ENCODE measurements at places on chromosomes 16 and 17.
A peak's percentile ranks its signal among the peaks of the same experiment; 100 is the strongest.

DNA sequence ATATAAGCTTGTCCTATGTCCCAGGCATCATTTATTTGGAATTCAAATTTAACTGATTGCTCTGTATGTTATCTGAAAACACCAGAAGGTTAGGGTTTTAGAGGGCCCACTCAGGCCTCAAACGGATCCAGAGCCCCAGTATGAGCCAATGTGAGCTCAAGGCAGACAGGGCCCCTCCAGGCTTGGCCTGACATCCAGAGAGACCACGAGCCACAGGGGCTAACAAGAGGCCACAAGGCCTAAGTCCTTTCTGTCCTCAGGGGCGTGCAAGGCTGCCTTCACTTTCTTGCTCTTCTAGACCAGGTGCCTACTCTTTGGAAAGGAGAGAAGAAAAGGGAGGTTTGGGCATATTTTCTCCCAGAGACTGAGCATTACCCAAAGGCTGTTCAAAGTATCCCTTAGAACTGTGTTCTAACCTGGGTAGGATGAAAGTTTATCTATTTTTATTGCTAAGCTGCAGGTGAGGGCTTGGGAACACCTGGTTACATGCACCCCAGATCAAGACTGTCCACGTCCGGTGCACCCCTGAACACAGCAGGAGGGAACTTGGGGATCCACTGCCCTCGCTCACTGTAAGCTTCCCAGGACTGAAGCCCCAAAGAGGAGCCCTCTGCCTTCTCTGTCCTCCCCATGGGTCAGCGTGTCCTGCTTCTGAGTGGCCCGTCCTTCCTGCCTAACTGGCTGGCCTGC lies 1.5 kb upstream of the ENGASE start:
- no peak for DNase-seq

GRCh38 chr17:66509926-66510325 lies 207.5 kb downstream of the PRKCA start:
- no peak for DNase-seq

DNA sequence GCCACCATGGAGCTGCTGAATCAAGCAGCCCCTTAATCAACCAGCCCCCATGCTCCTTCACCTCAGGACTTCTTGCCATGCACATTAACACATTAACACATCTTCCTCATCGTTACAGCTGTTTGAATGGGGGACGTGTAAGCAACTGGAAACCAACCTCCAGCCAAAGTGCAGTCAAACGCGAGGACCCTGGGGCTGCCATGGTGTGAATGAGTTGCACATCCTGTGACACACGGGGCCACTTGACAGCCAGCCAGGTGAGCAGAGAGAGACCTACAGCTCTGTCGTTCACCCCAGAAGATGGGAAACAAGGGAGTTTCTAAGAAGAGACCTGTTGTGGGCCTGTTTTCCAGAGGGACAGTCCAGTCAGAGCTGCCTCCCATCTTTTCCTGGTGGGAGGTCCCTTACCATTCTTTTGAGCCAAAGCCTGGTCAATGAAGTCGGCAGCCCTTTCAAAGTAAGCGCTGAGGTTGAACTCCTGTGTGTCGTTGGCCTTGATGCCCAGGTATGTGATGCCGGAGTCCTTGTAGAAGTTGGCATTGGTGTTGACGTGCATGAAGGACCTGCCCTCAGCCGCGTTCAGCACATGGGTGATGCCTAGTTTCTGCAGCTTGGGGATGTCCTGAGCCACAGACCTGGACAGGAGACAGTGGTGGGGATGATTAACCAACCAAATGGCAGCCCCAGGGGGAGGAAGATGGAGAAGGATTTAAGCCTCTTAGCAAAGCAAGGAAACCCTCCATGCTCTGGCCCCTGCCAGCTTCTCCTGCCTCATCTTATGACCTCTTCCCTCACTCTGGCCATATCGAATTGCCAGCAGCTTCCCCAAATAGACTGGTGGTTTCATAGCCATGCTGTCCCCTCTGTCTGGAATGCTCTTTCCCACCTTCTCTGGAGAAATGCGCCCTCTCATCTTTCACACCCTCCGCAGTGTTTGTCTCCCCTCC lies 4.2 kb downstream of the DUSP3 start:
- DNase-seq = no peak

- no peak for DNase-seq
Observed at GRCh38 chr16:74768239-74768638, 6.4 kb downstream of the FA2H start.

GRCh38 chr16:14658063-14658462 lies 25.3 kb downstream of the BFAR start:
- no peak for DNase-seq

DNA sequence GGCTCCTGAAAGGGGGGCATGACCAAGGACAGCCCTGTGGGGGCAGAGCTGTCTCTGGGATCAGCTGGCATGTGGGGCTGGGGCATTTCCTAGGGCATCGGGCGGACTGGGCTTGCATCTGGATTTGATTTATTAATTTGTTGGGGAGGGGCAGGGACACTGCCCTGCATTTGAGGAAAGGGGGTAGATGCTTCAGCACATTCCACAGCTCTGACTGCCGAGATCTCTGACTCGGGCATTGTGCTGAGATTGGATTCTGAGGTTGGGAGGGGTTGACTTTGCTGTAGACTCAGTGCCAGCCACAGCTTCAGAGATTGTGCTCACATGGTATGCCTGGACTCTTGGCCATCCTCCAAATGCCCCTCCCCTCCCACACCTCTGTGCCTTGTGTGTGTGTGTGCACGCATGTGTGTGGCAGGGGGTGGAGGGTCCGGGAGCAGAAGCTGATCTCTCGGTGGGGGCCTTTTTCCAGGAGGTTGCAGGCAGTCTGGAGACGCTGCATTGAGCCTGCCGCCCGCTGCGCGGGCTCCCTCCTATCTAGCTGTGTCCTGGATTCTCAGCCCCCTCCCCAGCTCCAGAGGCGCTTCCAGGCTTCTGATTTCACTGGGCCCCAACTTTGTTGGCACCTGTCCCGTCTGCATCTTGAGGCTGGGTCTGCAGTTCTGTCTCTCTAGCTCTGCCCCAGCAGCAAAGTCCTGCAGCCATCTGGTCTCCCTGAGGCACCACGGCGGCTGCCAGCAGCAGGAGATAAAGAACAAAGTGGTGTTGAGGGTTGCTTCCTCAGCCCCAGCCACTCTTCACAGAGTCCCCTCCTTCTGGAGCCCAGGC lies 14.9 kb downstream of the IGFBP4 start:
- no peak for DNase-seq

DNA sequence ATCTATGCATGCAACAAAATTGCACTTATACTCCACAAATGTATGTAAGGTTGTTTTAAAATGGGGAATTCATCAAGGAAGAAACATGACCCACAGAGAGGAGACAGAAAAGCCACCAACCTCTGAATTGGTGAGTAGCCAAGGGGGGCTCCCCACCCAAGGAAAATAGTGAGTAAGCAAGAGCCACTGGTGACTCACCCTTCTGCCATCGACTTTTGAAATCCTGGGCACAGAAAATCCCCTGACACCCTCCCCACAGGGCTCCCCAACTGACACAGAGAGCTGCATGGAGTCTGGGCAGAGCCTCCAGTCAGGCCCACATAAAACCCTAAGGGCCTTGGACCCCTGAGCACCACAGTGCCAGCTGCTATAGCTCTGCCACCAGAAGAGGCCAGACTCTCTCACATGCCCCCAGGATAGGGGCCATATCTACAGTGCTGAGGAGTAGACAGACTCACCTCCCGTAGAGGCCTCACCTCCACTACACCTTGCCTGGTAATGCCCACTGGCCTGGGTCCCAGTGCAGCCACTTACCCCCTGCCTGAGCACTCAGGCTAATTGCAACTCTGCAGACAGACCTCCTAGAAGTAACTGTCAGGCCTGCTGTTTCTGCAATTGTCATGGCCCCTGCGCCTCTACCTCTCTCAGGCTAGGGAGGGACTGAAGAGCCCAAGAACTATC lies 244.7 kb upstream of the WSB1 start:
- DNase-seq = no peak

DNA sequence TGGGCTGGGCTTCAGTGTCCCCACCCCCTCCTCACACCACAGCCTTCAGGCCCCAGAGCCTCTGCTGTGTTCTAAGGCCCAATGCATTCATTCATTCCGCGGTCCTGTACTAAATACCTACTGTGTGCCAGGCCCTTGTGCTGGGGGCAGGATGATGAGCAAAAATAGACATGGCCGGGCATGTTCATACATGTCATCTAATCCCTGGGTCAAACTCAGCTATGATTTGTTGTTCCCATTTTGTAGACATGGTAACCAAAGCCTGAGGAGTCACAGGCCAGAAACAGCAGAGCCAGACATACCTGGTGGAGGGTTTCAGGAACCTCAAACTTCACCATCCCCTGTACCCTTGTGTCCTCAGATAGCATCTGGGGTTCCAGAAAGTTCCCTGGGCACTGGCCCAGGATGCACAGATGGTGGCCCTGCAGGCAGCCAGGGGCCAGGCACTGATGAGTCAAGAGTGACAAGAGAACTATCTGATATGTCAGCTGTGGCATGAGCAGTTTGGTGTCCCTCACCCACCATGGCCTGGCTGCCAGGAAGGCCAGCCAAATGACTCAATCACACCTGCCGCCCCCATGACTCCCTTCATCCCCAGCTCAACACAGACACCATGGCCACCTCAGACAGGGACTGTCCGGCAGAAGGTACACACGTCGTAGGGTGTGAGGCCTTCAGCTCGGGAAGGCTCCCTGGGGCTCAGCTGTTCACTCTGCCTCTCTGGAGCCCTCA lies 2.7 kb upstream of the RRAD start:
- no peak for DNase-seq

GRCh38 chr17:21012736-21013135 lies 30.1 kb downstream of the USP22 start:
- no peak for DNase-seq

- no peak for DNase-seq
Observed at GRCh38 chr17:33974276-33974675, 280.8 kb upstream of the CCL2 start.

GRCh38 chr17:39929646-39930407 lies 2.3 kb downstream of the LRRC3C start:
- DNase-seq = no peak

GRCh38 chr16:85699628-85700027 lies 10.9 kb upstream of the GINS2 start:
- no peak for DNase-seq

GRCh38 chr16:15887283-15887682 lies 1.1 kb downstream of the CEP20 start:
- DNase-seq = no peak

DNA sequence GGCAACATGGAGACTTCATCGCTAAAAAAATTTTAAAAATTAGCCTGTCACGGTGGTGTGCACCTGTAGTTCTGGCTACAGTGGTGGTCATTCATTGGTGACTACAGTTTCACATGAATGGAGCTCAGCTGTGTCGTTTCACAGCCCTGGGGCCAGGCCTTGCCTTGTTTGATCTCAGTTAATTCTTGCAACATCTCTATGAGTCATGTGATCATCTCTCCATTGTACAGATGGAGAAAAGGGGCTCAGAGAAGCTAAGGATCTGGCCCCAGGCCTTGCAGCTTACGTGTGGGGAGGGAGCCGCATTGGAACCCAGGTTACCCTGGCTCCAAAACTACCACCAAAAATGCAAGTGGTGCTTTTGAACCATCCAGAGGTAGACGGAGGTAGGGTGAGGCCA lies 49.4 kb downstream of the GDE1 start:
- no peak for DNase-seq

DNA sequence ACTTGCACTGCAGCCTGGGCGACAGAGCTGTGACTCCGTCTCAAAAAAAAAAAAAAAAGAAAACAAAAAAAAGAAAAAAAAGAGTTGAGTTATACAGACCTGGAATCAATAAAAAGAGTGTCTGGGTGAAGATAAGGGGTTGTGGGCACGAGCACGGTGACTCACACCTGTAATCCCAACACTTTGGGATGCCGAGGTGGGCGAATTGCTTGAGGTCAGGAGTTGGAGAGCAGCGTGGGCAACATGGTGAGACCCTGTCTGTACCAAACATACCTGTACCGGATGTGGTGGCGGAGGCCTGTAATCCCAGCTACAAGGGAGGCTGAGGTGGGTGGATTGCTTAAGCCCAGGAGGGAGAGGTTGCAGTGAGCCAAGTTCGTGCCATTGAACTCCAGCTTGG lies 1.3 kb upstream of the TRAP1 start:
- DNase-seq = no peak

DNA sequence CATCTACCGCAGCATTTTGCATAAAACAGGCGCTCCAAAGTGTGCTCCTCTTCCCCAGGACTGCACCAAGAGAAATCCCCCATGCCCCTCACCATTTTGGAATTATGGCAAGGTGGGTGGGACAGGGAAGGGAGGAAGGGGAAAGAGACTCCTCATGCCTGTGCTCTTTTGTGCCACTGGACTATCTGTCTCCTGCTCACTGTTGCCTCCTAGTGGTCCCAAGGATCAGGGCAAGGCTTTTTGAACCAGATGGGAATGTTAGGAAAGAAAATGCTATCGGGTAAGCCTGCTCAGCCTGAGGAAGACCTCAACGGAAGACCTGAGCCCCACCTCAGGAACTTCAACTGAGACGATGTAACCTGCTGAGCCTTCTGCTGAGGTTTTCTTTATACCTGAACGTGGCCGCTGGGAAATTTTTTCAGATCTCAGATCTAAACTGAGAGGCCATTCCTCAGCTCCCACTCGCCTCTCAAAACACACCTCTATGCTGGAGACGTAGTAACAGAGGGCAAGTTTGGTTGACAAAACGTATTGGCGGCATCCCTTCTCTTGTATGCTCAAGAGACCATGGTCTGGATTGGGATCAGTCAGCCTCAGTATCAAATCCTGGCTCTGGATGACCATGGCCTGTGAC lies 58.3 kb downstream of the SPACA3 start:
- DNase-seq = peak; percentile 11

DNA sequence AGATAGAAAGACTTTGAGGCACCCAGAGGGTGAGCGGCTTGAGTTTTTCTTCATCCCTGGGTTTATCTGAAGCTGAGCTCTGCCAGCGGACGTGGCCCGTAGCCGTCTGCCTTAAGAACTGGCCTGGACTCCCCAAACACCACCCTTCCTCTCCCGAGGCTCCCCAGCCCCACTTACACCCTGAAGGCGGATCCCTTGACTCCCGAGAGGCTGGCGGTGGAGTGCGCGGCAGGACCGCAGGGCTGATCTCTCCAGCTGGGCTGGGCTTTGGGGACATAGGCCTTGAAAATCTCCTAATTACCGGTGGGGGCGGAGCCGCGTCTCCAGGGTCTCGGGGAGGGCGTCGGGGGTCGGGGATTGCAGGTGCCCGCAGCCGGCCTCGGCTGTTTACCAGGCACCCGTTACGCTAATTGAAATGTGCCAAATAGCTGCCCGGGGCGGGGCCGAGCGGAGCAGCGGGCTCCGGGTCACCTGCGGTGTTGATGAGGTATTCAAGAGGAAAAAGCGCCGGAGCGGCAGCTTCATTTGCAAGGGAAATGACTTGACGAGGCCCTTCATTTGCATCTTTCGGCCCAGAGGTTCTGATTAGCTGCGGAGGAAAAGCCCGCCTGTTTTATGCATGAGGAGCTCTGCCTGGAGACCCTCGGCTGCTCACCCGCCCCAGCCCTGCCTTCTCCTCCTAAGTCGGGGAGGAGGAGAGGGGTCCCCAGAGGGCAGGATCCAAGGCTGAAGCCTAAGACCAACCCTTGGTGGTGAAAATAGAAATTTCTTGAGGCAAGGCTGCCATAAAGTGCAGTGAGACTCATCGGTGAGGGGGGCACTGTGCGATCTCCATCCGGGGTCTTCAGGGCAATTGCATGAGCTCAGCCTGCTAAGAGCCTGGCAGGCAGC lies 100.7 kb downstream of the MGAT5B start:
- peak; percentile 88 for DNase-seq
